ENCODE measurements at places on chromosomes 2 and 18. TPM values are rescaled to one million over a fixed set of nuclear protein-coding genes. Genes with fewer than 3 reads are reported as not detected.

Gene GAD1
- 0.23 TPM for total RNA-seq

DNA sequence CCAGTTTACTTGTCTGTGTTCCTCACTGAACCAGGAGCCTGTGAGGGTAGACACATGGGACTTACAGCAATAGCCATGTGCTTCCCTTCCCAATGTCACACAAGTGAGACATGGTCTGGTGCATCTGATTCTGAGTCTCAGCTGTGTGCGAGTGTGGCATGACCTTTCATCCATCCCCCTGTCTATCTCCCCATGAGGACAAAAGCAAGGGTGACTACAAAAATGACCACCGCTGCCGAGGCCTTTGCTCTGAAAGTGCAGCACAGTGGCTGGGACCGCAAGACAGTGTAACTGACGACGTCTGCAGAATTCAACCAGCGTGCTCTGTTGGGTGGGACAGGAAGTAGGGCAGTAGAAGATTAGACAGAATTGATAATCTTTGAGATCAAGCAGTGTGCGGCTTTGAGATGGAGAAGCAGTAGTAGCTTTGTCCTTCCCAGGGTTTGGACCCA is 50.5 kb downstream of the RAB31 start:
- DNase-seq = no peak

Gene GKN1
- not detected for total RNA-seq

Gene ANKRD30B
- not detected for total RNA-seq

DNA sequence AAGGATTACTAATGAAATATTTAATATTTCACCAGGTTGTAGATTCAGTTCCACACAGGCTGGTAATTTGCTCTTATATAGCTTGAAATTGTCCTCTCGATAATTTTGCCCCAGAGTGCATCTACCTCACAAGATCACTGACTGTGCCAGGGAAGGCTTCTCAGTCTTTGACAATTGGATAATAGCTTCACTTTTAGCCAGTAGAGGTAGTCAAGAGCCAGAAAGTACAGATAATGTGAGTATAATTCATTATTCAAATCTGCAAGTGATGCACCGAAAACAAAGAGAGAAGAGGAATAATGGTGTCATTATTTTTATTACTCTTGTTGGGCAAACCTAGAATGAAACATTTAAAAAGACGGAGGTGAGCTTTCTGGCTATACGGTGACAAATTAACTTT is 292.8 kb downstream of the EN1 start:
- DNase-seq = no peak

Gene GALR1
- not detected for total RNA-seq

GRCh38 chr2:128195435-128195984 is 104.5 kb downstream of the UGGT1 start:
- no peak for DNase-seq

DNA sequence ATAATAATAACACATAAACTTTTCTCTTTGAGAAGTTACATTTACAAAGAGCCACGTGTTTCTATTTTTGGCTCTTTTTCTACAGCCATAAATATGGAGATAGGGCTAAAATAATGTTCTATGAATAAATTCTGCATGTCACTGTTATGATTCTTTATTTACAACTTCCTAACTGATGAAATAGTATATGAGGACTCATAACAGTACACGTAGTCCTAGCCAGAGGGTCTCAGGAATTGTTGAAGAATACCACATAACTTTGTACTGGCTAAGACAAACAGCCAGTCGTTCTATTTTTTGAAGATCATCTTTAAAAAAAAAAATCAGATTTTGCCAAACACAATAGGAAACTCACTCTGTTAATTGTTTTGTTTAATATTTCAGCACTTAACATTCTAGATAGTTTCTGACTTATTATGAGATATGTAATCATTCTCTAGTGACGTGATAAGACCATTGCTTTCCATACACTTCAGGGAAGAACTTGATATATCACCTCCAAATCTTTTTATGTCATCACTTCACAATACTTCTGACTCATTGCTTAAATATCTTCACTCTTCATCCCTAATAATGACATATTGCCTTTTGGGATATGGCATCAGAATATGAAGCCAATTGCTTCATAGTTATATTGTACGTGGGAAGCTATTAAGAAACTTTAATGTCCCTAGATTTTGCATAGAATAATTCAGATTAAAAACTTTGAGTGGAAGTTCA is 256.1 kb downstream of the XIRP2 start:
- no peak for DNase-seq

Gene ZAP70
- 1.6 TPM for total RNA-seq

Gene MOGAT1
- total RNA-seq = not detected

Gene BCL11A
- total RNA-seq = 3.0 TPM

- no peak for DNase-seq
Measured at GRCh38 chr2:217610401-217610814, 392.4 kb downstream of the TNS1 start.

Gene ANKRD62
- not detected for total RNA-seq

- no peak for DNase-seq
Measured at GRCh38 chr18:59906203-59906602, 6.4 kb downstream of the PMAIP1 start.

GRCh38 chr2:138949517-138949916 is 169.3 kb upstream of the NXPH2 start:
- DNase-seq = no peak

Gene TFCP2L1
- total RNA-seq = 1.5 TPM

DNA sequence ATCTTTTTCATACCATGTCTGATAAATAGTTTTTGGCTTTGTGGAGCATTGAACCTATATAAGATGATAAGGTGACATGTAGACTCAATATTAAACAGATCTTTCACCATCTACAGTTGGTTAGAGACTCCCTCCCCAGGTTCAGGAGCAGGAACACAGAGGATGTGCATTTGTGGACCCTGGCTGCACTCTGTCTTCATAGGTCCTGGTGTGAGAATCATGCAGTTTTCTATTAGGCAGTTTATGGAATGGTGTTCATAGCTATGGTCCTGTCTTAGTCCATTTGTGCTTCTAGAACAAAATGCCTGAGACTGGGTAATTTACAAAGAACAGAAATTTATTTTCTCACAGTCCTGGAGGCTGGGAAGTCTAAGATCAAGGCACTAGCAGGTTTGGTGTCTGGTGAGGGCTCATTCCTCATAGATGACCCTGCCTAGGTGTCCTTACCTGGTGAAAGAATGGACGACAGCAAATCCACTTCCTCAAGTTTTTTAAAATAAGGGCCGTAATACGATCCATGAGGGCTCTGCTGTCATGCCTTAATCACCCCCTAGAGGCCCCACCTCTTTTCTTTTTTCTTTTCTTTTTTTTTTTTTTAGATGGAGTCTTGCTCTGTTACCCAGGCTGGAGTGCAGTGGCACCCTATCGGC is 35.3 kb upstream of the FAM98A start:
- DNase-seq = no peak

- DNase-seq = peak; percentile 65
Measured at GRCh38 chr2:227406177-227407031, 18.7 kb upstream of the SCYGR1 start.

Gene SFXN5
- 14.6 TPM for total RNA-seq

Measured in ovary (tissue), 10 donors.